Vagina (tissue), 2 donors: ENCODE measurements at places on chromosomes 5 and 9. TPM values are rescaled to one million over a fixed set of nuclear protein-coding genes. Genes with fewer than 3 reads are reported as not detected.

The DAPK1 gene
- 24.6 TPM for total RNA-seq

GRCh38 chr5:143251190-143251589, 152.3 kb downstream of the NR3C1 start:
- DNase-seq = peak; percentile 20

- no peak for DNase-seq
These were observed 166.1 kb downstream of the ZSWIM6 start for GRCh38 chr5:61498121-61498520.

DNA sequence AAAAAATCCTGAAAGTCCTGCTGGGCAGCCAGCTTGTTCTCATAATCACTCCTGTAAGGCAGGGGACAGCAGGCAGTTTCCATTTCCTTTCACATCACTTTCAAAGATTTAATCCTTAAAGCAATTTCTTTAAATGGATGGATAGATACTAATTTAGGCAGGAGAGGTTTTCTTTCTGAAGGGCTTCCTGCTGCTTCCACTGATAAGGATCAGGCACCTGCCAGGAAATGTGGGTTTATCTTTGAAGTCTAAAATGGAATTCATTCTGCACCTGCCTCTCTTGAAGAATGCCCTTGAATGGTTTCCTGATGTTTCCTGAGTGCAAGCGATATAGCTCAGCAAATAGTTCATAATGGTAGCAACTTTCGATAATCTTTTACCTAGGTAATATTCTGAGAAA, 64.5 kb downstream of the STARD4 start:
- DNase-seq = no peak

GRCh38 chr5:9151684-9152427, 394.0 kb downstream of the SEMA5A start:
- no peak for DNase-seq

The ADCY2 gene
- total RNA-seq = 18.4 TPM

The CNOT8 gene
- total RNA-seq = 62.1 TPM

GRCh38 chr5:43649256-43649655, 46.3 kb downstream of the NNT start:
- no peak for DNase-seq

- no peak for DNase-seq
These were observed 18.6 kb downstream of the LMAN2 start for GRCh38 chr5:177332896-177333260.

DNA sequence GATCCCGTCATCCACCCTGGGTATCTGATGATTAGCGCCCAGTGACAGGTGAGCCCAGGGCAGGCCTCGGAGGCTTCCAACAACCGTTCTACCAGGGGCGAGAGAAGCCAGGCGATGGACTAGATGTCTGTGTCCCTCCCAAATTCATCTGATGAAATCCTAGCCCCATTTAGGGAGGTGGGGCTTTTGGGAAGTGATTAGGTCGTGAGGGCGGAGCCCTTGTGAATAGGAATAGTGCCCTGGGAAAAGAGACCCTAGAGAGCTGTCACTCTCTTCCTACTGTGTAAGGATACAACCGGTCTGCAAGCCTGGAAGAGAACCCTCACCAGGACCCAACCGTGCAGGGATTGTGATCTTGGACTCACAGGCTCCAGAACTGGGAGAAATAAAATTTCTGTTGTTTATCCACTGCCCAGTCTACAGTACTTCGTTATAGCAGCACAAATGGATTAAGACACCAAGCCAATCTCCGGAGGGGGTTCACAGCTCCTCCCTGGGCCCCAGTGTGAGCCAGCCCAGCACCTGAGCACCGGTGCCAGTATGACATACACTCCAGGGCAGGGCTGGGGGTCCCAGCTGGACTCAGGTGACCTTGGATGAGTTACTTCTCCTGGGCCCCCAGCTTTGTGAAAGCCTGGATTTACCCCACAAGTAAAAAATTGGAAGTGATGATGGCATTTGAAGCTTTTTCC, 162.2 kb downstream of the DAB2IP start:
- DNase-seq = no peak
